Fibroblast of lung (primary cell): ENCODE measurements at places on chromosomes 2 and 18. TPM values are rescaled to one million over a fixed set of nuclear protein-coding genes. Genes with fewer than 3 reads are reported as not detected.
A peak's percentile ranks its signal among the peaks of the same experiment; 100 is the strongest.

IL36B gene
- total RNA-seq, result not detected in 2 replicates

DNA sequence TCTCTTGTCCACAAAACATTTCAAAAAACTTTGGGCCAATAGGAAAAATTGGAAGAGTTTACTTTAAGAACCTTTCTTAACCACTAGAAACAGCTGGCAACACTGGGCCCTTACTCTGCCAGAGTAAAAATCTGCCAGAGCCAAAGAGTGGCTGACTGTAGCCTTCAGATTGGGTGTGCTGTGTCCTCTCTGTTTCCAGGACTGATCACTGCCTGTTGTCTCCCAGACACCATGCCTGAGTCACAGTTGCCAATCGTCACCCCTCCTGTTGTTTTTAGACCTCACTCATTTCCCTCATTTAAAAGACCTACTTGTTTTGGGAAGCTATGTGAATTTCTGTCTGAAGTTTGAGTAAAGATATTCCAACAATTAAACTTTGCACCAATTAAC, 159.1 kb downstream of the PPP1R1C start:
- no peaks in the 10 kb centered on the region for H3K27me3 ChIP-seq
- no peak overlapping the region for H3K27ac ChIP-seq
- H3K4me1 ChIP-seq, result no peaks in the 10 kb centered on the region
- no peaks in the 10 kb centered on the region for H3K36me3 ChIP-seq
- peak; percentile 49 for DNase-seq
- H3K4me3 ChIP-seq, result no peak overlapping the region

DNA sequence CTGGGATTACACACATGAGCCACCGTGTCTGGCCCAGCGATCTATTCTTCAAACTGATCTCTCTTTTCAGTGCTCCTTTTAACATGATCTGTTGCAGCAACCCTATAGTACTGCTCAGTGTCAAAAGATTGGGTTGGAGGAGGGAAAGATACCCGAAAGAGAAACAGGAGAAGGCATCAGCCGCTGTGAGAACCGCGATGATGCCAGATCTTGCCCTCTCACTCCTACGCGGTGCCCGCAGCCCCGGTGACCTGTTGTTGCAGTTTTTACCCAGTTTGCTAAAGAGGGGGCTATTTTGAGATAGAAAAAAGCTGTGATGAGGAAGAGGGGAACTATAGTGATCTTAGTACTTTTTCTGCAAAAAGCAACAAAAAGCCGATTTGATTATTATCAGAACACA, 335.5 kb downstream of the KCNS3 start:
- no peak for DNase-seq
- no peaks in the 10 kb centered on the region for H3K4me1 ChIP-seq
- no peak overlapping the region for H3K27ac ChIP-seq
- no peaks in the 10 kb centered on the region for H3K27me3 ChIP-seq
- no peak overlapping the region for H3K4me3 ChIP-seq

DNA sequence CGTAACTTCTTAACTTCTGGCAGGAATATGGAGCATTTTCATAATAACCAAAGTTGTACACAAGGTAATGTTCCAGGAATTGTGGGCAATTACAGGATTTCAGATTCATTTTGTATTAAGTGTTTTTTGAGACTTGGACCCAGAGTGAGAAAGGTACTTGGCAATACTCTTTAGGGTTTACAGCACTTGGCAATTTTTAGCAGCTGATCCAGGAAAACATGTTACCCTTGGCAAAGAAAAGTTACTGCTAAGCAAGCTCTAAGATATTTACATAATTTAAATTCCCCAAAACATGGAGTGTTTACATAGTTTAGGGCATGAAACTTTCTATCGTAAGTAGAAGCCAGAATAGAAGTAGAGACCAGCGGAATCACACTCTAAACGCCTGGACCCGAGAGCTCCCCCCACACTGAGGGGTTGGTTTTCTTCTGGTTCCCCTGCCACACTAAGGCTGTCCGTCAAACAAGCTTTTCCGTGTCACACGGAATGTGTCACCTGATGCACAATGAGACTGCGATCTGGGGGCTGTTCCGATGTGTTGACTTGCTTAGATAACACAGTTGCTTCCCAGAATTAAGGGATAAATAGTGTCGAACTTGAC, 177.1 kb downstream of the PTGR3 start:
- DNase-seq, result no peak
- H3K4me1 ChIP-seq, result no peaks in the 10 kb centered on the region
- H3K27me3 ChIP-seq, result no peaks in the 10 kb centered on the region
- H3K4me3 ChIP-seq, result no peak overlapping the region
- H3K36me3 ChIP-seq, result no peaks in the 10 kb centered on the region
